ENCODE measurements at places on chromosomes 2 and 18.
A peak's percentile ranks its signal among the peaks of the same experiment; 100 is the strongest.

DNA sequence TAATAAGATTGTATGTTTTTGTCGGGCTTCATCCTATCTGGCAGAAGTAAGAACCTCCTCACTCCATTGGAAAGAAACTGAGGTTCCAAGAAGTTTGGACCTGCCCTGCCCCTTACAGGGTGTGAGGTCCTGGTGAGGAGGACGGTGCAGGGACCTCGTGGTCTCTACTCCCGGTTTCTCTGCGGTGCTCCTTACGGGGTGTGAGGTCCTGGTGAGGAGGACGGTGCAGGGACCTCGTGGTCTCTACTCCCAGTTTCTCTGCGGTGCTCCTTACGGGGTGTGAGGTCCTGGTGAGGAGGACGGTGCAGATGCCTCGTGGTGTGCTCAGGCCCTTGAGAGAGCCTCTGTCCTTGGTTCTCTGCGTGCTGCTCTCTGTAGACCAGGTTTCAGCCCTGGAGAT, 5.2 kb downstream of the CTDP1 start:
- no peak for DNase-seq

GRCh38 chr2:140893685-140894084, 1237.1 kb downstream of the LRP1B start:
- peak; percentile 75 for DNase-seq

DNA sequence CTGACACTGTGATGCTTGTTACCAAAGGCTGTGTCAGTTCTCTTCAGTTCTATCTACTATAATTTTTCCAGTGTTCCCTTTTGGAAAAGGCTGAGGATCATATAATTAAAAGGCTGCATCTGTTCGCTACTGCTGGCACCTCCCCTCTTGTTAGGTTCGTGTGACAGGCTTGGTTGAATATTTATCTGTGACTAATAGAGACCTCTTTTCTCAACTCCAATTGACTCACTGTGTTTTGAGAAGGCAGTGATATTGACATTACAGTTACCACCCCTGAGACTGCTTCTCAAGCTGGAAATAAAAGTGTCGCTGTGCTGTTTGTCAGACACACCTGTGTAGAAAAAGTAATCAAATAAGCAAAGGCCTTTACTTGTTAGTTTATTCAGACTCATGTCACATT, 205.5 kb upstream of the KCNH7 start:
- no peak for DNase-seq

DNA sequence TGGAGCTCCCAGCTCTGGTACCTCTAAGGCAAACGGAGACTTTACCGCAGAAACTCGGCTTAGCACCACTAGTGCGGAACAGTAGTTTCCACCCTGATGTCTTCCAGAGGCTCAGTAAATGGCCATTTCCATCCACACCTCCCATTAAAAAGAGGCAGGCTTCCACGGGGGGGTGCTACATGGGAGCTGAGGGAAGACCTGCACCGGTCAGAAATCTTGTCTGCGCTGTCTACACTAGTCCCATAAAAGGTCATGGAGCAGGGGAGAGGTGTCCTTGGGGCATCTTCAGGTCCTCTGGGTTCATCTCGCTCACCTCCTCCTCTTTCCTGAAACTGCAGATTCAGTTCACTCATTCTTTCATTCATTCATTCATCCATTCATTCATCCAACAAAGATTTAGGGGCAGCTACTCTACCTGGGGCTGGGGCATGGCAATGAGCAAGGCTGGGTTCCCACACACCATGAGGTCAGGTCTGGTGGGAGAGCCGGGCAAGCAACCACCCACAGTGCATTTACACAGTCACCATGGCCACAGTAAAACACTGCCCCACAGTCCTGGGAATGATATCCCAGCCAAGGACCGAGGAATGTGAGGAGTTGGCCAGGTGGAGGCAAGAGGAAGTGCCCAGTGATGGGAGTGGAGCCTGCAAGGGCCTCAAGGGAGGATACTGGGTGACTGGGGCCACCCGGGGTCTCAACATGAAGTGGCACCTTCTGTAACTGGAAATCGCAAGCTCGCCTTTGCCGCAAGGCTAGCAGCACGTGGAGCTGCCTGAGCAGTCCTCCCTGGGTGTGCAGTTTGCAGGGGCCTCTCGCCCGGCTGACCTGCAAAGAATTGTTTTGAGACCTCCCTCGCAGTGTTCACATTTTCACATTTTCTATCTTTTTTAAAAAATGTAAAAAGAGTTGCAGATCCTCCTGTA, 180.2 kb upstream of the RAB6C start:
- DNase-seq, result no peak

- no peak for DNase-seq
Observed at GRCh38 chr18:42925036-42925435, 190.4 kb downstream of the RIT2 start.

Measured in mesenchymal stem cell (in vitro differentiated cells and primary cell).